IMR-90 (cell line): ENCODE measurements at places on chromosomes 5 and 9. TPM values are rescaled to one million over a fixed set of nuclear protein-coding genes. Genes with fewer than 3 reads are reported as not detected.
A peak's percentile ranks its signal among the peaks of the same experiment; 100 is the strongest.

The NIPAL4 gene
- 0.18 and 0.28 TPM in 2 replicates for total RNA-seq

The DNAJB5 gene
- total RNA-seq: 11.7 and 14.9 TPM in 2 replicates

The B4GALT1 gene
- 8.8 and 11.9 TPM in 2 replicates for total RNA-seq

The PGM5 gene
- total RNA-seq: 12.8 and 14.7 TPM in 2 replicates

The QSOX2 gene
- 5.0 and 5.9 TPM in 2 replicates for total RNA-seq

DNA sequence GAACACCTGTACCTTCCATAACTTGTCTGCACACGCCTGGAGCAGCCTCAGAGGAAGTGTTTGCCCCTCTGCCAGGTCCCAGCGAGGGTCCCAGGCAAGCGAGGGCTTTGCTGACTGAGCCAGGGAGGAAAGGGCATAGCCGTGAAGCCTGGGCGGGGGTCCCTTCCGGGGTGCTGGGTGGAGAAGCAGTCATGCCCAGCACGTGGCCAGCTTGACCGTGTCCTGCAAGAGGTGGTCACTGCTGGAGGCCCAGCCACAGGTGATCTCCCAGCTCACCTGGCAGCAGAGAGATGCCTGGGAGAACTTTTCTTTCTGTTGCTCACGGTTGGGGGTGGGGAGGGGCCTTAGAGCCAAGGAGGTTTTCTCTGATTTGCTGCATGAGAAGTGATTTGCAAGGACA, 195.3 kb downstream of the CACNA1B start:
- H3K4me3 ChIP-seq: no peak overlapping the region
- H3K4me1 ChIP-seq: no peaks in the 10 kb centered on the region
- no peak overlapping the region for H3K27ac ChIP-seq
- H3K36me3 ChIP-seq: no peaks in the 10 kb centered on the region
- no peak for DNase-seq

GRCh38 chr5:89374818-89375521, 492.0 kb upstream of the MEF2C start:
- peaks cover 2% of the 10 kb centered on the region; the same call in 1 of the 2 replicates for H3K27me3 ChIP-seq
- H3K4me1 ChIP-seq: no peaks in the 10 kb centered on the region
- H3K4me3 ChIP-seq: no peak overlapping the region
- no peak for DNase-seq

GRCh38 chr9:38029915-38030638, 39.0 kb downstream of the SHB start:
- DNase-seq: no peak
- H3K27ac ChIP-seq: peak overlapping the region; percentile 7; the same call in 1 of the 2 replicates
- H3K4me1 ChIP-seq: peaks cover 45% of the 10 kb centered on the region
- H3K4me3 ChIP-seq: no peak overlapping the region
- H3K27me3 ChIP-seq: no peaks in the 10 kb centered on the region

- no peaks in the 10 kb centered on the region; the same call in 1 of the 2 replicates for H3K4me1 ChIP-seq
- peak; percentile 62 for DNase-seq
- no peak overlapping the region for H3K4me3 ChIP-seq
- no peaks in the 10 kb centered on the region for H3K27me3 ChIP-seq
- H3K36me3 ChIP-seq: peaks cover 16% of the 10 kb centered on the region
- H3K27ac ChIP-seq: no peak overlapping the region
These were observed 61.9 kb downstream of the FAM78A start for GRCh38 chr9:131214286-131214856.

DNA sequence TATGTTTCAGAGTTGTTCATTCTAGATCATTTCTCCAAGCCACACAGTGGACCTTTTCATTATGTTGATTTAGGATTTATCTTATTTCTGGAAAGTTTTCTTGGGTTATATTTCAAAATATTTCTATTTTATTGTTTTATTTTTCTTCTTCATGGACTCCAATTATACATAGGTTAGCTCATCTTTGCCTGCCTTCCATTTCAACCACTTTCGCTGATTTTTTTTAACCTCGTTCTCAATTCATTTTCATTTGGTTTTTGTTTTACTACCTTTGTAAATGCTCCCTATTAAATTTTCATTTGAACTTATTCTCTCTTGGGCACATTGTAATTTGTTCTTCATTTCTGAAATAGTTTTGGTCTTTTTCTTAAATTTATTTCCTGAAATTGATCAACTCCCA, 169.0 kb upstream of the PITX1 start:
- DNase-seq: no peak
- no peaks in the 10 kb centered on the region for H3K27me3 ChIP-seq
- peaks cover 7% of the 10 kb centered on the region for H3K4me1 ChIP-seq
- no peaks in the 10 kb centered on the region for H3K36me3 ChIP-seq

DNA sequence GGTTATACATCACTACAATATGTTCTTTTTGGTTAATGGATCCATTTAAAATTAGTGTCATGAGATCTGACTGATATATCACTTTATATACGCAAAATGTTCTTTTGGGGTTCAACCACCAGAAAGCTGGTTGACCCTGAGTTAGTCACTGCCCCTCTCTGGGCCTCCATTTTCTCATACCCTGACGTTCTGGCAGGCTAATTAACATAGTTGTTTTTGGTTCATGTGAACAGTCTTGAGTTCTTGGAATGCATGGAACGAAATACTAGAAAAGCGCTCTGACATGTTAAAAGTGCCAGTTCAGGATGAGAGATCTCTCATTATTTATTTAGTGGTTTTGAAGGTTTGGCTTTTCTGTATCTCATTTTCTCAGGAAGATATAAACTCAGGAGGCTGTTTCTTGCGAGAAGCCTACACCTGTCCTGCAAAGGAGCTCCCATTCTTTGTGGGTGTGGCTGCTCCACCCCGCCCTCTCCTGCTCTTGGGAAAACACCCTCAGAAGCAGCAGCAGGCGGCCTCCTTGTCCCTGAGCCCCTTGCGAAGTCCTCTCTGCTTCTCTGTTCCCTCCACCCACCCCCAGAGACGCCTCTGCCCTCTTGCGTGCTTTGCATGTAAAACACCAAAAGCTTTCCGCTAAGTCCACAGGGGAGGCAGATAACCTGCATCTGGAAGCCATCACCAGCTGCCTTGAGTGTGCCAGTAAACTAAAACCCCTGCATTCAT, 302.4 kb upstream of the PANK3 start:
- peaks cover 1% of the 10 kb centered on the region; the same call in 1 of the 2 replicates for H3K27me3 ChIP-seq
- H3K27ac ChIP-seq: no peak overlapping the region
- H3K4me3 ChIP-seq: no peak overlapping the region
- DNase-seq: no peak

DNA sequence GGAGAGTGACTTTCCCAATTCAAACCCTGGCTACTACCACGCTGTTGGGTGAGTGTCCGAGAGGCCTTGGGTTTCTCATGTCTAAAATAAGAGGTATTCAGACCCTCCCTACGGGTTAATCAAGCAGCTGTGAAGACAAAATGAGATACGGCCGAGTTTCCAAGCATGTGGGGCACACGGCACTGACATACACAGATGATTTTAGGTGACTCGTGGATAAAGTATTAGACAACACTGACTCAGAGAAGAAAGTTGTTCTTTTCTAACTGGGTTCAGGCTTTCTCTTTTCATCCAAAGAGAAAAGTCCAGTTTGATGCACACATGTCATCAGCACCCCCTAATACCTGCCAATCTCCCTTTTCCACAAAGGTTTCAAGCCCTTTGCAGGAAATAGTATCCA, 15.6 kb downstream of the FOXI1 start:
- H3K27ac ChIP-seq: peak overlapping the region; percentile 96
- no peaks in the 10 kb centered on the region for H3K27me3 ChIP-seq
- no peak overlapping the region for H3K4me3 ChIP-seq
- H3K36me3 ChIP-seq: no peaks in the 10 kb centered on the region
- peak; percentile 56 for DNase-seq

- H3K4me3 ChIP-seq: peak overlapping the region; percentile 56
- peak overlapping the region; percentile 38; the same call in 1 of the 2 replicates for H3K27ac ChIP-seq
- DNase-seq: peak; percentile 50
- H3K36me3 ChIP-seq: peaks cover 13% of the 10 kb centered on the region
- H3K4me1 ChIP-seq: peaks cover 4% of the 10 kb centered on the region; the same call in 1 of the 2 replicates
These were observed 14.7 kb downstream of the ITGA1 start for GRCh38 chr5:52802272-52802973.

- H3K4me1 ChIP-seq: peaks cover 27% of the 10 kb centered on the region
- no peak for DNase-seq
- H3K4me3 ChIP-seq: no peak overlapping the region
- no peaks in the 10 kb centered on the region for H3K27me3 ChIP-seq
- H3K27ac ChIP-seq: no peak overlapping the region
These were observed 35.9 kb upstream of the LECT2 start for GRCh38 chr5:135990528-135991255.

- H3K4me3 ChIP-seq: no peak overlapping the region
- 0 out of 2 replicates have a peak, but pooled peaks cover 1% of the 10 kb centered on the region for H3K4me1 ChIP-seq
- H3K36me3 ChIP-seq: no peaks in the 10 kb centered on the region
- no peaks in the 10 kb centered on the region for H3K27me3 ChIP-seq
- peak; percentile 6 for DNase-seq
These were observed 151.6 kb upstream of the MEF2C start for GRCh38 chr5:89034588-89034987.
